ENCODE measurements at places on chromosomes 6 and 20.

- no peak for DNase-seq
Observed at GRCh38 chr20:14960831-14961230, 623.4 kb upstream of the FLRT3 start.

- no peak for DNase-seq
Observed at GRCh38 chr20:18727032-18727508, 86.5 kb upstream of the SCP2D1 start.

GRCh38 chr6:29770306-29770705 lies 47.1 kb downstream of the HLA-F start:
- DNase-seq, result no peak

GRCh38 chr20:11920083-11920482 lies 2.4 kb downstream of the BTBD3 start:
- DNase-seq, result no peak

DNA sequence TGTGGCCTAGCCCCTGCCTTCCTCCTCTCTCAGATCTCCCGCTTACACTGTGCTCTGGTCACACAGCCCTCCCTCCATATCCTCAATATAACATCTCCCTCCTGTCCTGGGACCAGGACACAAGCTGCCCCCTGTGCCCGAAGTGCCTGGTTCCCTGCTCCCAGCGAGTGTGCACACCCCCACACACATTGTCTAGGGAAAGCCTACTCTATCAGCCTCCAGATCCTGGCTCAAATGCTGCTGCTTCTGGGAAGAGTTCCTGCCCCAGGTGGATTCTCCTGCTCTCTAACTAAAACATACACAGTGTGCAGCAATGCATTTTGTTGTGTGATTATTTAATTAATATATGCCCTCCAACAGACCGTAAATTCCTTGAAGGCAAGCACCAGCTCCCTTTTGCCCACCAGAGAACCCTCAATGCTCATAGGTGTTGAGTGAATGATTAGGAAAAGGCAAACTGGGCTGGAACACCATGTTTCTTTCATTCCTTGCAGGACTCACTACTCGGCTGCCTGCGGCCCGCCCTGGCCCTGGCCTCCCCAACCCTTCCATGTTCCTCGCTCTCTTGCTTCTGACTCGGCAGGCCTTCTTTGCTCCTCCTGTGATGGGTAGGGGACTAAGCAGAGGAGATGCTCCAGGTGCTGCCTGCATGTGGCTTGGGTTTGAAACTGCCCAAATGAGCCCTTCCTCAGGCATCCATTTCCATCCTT lies 194.6 kb downstream of the ZDHHC14 start:
- no peak for DNase-seq

DNA sequence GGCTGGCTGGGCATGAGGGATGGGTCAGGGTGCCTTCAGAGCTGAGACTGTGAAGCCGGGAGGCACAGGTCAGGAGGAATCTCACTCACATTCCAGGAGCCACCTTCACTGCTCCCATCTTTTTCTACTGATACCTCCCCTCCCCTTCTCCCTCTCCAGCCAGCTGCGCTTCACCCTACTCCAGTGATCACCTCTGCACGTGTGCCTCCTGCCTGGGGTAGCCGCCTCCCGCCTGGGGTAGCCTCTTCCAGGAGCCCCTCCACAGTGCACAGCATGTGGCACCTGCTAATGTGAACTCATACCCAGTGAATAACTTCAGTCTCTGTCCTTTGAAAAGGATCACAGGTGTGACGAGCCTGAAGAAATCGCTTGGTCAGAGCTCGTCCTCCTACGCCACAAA lies 232.6 kb downstream of the TMEM242 start:
- DNase-seq, result no peak

DNA sequence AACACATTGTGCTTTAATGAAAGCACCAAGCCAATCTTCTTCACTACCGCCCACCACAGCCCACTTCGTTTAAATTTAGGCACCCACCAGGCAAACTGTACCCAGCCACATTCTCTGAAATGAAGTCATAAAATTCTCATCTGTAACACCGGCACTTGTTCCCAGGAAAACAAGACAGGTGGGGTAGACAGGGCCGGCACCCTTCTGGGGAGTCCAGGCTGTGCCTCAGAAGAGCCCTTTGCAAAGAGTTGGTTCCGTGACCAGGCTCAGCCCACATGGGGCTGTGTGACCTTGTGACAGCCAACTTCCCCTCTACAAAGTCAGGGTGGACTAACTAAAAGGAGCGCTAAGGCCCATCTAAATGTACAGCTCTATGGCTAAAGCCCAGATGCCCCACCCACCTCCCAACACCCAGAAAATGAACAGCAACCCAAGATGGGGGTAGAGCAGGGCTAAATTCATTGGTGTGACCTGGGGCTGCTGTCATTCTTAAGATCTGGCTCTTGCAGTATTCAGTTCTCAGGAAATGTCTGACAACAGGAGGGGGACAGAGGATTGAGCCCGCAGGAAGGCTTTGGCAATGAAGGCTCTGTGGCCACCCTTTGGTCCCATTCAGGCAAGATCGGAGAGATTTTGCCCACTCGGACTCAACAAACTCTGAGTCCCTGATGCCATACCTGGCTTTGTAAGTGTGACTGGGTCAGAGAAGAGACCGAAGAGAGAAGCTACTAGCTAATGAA lies 56.7 kb downstream of the TRERF1 start:
- DNase-seq, result no peak
